ENCODE measurements at places on chromosomes 5 and 9.

- DNase-seq: no peak
Observed at GRCh38 chr5:134943547-134943946, 24.2 kb upstream of the CATSPER3 start.

- no peak for DNase-seq
Observed at GRCh38 chr5:160197341-160198144, 31.8 kb upstream of the FABP6 start.

GRCh38 chr5:87876616-87877015 lies 392.0 kb downstream of the TMEM161B start:
- no peak for DNase-seq

DNA sequence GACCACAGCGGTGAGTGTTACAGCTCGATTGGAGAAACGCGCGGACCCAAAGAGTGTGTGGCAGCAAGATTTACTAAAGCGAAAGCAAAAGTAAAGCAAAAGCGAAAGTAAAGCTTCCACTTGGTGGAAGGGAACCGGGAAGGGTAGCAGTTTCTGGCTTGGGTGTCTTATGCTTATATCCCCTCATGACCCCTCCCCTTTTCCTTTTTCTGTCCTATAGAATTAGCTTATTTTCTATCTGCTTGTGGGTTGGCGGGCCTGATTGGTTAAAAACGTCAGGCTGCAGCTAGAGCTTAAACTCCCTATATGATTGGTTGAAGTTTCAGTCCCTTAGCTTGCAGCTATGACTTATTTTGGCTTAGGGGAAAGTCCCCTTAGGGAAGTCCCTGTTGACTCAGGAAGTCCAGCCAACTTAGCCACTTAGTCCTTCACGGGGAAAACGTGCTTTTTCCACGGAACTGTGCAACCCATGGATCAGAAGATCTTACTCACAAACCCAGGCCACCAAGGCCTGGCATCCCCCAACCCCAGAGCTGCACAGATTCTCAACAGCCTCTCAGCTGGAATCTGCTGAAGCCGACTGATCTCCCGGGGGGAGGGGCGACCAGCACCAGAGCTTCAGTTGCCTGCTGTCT lies 114.2 kb upstream of the ADAMTS16 start:
- DNase-seq: no peak

- DNase-seq: no peak
Observed at GRCh38 chr9:69976152-69976551, 67.5 kb upstream of the MAMDC2 start.

DNA sequence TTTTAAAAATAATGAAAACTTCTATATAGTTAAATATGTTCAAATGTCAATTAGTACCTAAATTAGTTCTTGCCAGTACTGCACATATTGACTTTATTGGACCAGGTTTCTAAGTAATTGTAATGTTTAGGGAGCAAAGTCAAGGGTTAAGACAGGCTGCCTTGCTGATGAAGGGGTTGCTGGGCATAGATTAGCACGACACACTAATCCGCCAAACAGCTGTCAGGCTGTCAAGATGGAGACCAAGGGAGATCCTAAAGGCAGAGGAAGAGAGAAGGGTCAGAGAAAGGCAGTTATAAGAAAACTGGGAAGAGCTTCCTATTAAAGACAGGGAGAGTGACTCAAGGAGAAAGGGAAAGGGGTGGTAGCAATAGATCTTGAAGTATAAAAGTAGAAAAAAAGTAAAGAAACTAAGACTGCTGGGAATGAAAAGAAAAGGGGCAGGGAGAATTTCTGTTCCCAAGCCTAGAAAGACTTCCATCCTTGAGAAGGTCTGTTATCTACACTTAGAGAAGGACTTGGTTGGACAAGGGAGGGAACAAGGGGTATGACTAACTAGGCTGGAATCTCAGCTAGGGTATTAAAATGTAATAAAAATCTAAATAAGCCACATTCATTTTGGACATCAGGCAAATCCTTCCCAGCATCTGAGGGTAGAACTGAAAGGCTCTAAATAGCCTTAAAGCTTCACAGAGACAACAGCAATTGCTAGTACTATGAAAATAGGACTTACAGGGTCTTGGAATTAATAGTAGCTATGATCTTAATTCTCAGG lies 188.7 kb downstream of the FBXL17 start:
- DNase-seq: no peak

DNA sequence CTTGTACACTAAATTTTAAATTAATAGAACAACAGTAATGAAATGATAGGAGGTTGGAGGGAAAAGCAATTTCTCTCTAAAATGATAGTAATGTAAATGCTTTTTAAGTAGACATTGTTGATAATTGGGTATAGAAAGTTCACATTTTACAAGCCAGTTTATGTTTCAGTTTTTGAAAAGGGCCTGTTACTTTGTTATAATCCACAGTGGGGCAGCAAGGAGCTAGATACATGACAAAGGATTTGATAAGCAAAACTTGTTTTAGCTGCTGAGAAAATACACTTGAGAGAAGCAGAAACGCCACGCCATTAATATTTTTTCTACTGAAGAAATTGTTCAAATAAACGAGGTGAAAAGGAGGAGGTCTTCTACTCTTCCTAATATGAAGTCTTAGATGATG lies 30.2 kb downstream of the SREK1 start:
- DNase-seq: no peak

DNA sequence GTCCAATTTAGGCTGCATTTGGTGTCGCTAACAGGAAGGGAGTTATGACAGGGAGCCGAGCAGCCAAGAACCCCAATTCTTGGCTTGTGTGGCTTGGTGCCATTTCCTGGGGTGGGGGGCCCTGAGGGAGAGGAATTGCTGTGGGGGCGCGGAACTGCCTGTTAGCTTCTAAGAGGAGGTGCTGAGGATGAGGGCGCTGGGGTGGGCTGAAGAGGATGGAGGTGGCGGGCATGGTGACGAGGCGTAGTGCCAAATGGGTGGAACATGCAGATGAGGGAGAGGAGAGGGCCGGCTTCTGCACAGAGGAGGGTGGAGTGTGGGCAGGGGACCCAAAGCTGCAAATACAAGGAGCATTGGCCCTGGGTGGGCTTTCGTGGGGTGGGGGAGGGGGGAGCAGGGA lies 27.9 kb downstream of the IER5L start:
- no peak for DNase-seq

DNA sequence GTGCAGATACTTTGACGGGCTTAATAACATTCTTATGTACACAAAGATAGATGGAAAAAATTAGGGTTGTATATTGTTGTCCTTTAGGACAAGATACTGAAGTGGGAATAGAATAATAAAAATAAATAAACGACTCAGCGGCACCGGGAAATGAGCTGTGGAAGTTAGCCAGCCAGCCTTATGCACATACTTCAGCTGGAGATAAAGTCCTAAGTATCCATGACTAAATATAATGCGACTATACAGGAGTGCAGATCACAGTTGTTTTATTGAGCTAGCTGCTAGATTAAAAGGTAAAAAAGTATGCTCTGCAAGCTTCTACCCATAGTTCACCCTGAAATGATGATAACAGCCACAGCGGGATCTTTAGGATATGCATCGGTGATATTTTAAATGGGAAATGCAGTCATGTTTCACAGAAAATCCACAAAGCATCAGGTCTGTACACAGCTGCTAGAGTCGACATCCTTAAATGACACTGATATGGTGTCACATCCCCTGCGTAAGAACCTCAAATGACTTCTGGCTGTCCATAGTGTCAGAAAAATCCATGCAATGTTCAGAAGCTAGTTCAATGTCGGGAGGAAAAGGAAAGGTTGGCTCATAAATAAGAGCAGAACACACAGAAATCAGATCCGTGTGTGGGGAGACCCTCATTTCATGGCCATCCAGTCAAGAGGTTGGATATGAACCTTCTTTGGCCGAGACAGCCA lies 392.8 kb upstream of the DAP start:
- DNase-seq: no peak

- DNase-seq: no peak
Observed at GRCh38 chr9:77014597-77015263, 4.7 kb upstream of the FOXB2 start.

DNA sequence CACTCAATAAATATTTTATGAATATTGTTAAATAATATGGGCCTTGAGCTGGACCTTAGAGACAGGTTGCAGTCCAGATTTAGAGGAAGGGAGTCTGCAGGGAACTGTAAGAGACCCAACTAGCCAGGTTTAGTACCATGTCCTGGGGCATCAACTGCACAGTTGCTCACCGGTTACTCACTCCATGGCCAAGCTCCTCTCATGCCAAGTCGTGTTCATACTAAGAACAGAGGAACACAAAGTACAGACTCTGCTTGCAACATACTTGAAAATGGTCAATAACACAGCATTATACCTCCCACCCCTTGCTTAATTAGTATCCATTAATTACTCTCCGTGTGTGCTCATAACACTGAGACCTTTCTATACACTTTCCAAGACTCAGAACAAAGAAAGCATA lies 317.6 kb upstream of the PIK3R1 start:
- DNase-seq: no peak

GRCh38 chr9:13446938-13447842 lies 167.7 kb upstream of the MPDZ start:
- no peak for DNase-seq

GRCh38 chr9:113622600-113623400 lies 159.3 kb downstream of the RGS3 start:
- no peak for DNase-seq

DNA sequence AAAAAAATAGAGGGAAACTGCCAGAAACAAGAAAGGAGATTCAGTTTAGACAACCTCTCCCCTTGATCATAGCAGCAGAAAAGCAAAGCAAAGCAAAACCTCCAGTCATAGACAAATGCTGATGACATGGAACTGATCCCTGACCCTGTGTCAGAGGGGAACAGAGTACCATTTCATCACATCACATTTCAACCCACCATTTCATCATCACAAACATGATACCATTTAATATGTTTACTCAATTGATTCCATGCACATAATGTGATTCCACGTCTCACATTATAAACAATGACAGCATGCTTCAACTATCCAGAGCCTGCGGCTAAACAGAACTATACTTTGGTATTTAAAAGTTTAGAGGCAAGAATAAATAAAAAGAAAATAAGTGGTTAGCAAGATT lies 28.7 kb upstream of the ACOT12 start:
- DNase-seq: no peak

- no peak for DNase-seq
Observed at GRCh38 chr9:120934281-120934680, 7.7 kb upstream of the TRAF1 start.

GRCh38 chr5:2576823-2577222 lies 174.7 kb downstream of the IRX2 start:
- no peak for DNase-seq

- DNase-seq: no peak
Observed at GRCh38 chr5:6818594-6819511, 105.6 kb downstream of the TENT4A start.

DNA sequence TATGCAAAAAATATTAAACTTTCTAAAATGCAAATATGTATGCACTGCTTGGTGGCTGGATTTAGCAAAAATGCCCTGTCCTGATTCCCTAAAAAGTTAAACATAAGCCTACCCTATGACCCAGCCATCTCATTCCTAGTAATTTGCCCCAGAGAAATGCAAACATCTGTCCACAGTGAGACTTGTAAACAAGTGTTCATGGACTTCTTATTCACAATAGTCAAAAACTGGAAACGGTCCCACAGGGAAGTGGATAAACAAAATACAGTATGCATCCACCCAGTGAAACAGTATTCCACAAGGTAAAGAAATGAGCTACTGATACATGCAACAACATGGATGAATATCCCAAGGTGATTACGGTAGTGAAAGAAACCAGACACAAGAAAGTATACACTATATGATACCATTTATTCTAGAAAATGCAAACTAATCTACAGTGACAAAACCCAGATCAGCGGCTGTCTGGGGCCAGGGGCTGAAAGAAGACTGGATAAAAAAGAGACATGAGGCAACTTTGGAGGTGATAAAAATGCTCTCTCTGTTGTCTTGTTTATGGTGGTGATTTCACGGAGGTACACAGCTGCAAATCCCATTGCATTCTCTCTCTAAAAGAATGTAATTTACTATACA lies 277.3 kb downstream of the GLIS3 start:
- DNase-seq: no peak

GRCh38 chr5:68297656-68298055 lies 82.1 kb downstream of the PIK3R1 start:
- no peak for DNase-seq

GRCh38 chr5:123708074-123708806 lies 196.3 kb downstream of the CSNK1G3 start:
- no peak for DNase-seq

GRCh38 chr9:84969084-84969483 lies 299.6 kb downstream of the NTRK2 start:
- no peak for DNase-seq

- DNase-seq: no peak
Observed at GRCh38 chr5:90902651-90903386, 344.2 kb downstream of the ADGRV1 start.

GRCh38 chr5:1021136-1021968 lies 12.8 kb downstream of the NKD2 start:
- no peak for DNase-seq

DNA sequence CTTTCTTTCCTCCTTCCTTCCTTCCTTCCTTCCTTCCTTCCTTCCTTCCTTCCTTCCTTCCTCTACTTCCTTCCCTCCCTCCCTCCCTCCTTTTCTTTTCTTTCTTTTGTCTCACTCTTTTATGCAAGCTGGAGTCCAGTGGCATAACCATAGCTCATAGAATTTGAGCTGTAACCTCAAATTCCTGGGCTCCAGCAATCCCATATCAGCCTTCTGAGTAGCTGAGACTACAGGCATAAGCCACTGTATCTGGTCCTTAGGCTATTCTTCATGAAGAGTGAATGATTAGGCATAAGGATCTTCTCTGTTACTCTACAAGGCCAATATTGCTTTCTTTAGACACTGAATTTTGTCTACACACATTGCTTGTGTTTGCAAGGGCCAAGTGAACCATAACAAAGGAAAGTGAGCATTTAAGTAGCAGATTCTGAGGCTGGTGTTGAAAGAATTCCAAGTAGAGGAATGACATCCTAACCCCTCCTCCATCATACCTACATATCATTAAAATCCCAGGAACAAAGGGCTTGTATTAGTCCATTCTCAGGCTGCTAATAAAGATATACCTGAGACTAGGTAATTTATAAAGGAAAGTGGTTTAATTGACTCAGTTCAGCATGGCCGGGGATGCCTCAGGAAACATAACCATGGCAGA lies 293.2 kb downstream of the HCN1 start:
- DNase-seq: no peak

All from T-helper 17 cell (primary cell).